Stimulated activated CD8-positive, alpha-beta memory T cell treated with anti-CD3 and anti-CD28 coated beads, Interleukin-4, amount 100 ng/mL, for 4 hours (primary cell): ENCODE measurements at places on chromosomes 7 and 10.

GRCh38 chr7:155256761-155257481 lies 40.8 kb upstream of the INSIG1 start:
- DNase-seq = no peak

DNA sequence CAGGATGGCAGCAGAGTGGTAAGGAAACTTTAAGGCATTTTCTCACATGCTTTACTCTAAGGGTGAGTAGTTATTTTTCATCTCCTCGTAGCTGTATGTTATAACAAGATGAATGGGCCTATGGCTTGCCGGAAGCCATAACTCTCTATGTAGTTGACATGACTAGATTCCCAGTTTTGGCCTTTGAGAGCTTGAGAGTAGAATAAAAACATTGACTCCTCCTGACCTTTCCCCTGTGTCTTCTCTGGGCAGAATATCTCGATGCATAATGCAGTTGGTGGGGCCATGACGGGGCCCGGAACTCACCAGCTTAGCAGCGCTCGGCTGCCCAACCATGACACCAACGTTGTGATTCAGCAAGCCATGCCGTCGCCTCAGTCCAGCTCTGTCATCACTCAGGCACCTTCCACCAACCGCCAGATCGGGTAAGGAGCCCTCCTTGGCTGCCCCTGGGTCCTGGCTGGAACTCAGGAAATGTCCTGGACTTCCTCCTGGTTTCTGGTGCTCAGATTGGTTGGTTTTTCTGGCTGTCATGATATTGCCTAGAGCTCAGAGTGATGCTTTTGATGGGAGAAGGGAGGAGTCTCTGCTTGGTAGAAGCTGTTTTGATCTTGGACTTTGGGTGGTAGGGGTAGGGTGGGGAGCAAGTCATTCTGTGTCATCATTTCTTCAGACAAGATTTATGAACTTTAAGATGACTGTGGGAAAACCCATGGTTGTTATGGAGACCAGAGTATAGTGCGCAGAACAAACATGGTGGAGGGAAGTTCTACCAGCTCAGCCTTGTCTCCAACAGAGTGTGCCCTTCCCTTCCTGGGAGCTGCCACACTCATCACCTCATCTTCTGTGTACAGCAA lies 158.0 kb downstream of the CREB5 start:
- no peak for DNase-seq

DNA sequence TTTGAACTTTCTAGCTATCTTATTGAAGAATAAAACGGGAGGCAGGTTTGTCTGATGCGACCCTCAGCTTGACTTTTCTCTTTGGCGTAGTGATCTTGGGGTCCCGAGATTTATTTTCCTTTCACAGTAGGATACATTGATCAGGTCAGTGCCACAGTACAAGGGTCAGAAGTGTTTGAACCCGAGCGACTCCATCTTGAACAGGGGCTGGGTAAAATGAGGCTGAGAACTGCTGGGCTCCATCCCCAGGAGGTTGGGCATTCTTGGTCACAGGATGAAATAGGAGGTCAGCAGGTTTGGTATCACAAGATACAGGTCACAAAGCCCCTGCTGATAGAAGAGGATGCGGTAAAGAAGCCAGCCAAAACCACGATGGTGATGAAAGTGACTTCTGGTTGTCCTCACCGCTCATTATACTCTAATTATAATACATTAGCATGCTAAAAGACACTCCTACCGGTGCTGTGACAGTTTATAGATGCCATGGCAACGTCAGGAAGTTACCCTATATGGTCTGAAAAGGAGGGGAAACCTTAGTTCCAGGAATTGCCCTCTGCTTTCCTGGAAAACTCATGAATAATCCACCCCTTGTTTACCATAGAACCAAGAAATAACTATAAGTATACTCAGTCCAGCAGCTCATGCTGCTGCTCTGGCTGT lies 3.0 kb upstream of the TECPR1 start:
- DNase-seq = no peak

DNA sequence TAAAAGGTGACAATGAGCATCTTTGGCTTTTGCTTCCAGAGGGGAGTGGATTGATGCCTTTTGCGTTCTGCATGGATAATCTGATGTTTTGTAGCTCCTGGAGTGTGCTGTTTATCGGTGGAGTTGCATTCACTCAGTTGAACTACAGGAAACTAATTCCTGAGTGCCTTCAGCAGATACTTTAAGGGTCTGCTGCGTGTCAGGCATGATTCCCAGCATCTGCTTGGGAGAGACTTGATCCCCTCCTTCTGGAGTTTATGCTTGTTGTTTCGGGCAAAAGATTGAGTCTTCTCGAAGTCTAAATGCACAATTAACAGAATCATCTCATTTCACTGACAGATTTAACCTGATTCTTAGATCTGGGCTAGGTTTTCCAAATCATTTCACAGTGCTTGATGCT lies 46.2 kb downstream of the CELF2 start:
- DNase-seq = no peak

DNA sequence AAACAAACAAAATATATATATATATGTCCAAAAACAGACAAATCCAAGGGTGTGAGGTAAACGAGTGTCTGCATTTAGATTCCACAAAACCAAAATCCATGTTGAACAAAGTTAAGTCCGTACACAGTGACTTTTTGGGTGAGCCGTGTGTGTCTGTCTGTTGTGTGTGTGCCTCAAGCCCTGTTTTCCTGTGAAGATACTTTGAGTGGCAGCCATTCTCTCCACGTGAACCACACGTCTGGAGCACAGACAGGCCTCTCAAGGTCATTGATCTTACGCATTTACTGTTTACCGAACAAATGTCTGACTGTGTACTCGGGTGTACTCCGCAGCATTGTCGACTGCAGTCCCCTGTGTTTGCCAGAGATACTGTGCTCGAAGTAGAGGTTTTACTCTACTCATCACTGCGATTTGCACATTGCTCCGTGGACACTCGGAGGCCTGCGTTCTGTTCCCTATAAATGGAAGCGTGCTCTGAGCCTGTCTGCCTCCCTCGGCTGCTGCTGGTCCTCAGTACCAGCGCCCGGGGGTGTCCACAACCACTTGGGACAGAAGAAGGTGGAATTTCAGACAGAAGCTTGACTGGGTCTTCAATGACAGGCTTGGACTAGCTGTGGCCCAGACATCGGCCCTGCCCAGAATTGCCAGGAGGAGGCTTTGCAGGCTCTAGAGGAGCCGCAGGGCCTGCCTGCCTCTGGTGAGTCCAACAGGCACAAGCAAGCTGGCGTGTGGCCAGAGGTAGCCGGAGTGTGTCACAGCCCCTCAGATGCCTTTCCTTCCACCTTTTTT lies 22.1 kb downstream of the CYP17A1 start:
- no peak for DNase-seq

GRCh38 chr10:14676732-14677131 lies 98.0 kb downstream of the FAM107B start:
- no peak for DNase-seq

- DNase-seq = no peak
Measured at GRCh38 chr10:44382981-44383748, 1.7 kb downstream of the CXCL12 start.

- no peak for DNase-seq
Measured at GRCh38 chr10:78813526-78813925, 255.2 kb upstream of the ZMIZ1 start.

DNA sequence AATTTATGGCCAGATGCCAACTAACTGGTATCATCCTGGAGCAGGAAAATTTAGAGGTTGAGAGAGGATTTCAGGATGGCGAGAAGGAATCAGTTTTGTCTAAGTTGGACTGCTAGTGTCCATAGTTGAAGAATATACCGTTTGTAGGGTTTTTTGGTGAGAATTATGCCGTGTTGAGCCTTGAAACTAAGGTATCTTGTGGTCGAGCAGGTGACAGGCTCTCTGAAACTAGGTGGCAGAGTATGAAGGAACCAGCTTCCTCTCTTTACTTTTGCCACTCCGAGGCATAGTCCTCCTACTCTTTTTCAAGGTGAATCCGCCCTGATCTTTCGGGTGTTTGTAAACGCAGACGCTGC lies 9.7 kb downstream of the MDFIC start:
- DNase-seq = no peak

GRCh38 chr7:42831718-42832522 lies 80.0 kb downstream of the C7orf25 start:
- DNase-seq = no peak

- no peak for DNase-seq
Measured at GRCh38 chr10:31299119-31299518, 19.9 kb upstream of the ZEB1 start.

GRCh38 chr7:155357573-155358041 lies 59.9 kb downstream of the INSIG1 start:
- no peak for DNase-seq

DNA sequence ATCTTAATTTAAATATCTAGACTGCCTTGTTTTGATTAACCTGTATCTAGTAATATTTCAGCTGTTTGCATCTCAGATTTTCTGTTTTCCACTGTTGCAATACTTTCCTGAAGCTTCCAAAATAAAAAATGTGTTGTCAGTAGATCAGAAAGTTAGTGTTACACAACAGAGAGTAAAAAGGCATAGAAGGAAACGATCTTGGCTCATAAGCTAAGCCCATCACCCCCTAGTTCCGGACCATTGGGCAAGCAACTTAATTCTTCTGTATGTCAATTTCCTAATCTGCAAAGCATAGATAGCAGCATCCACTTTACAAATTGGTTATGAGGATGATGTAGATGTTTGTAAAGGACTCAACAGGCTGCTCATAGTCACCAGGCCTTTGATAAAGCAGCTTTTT lies 4.4 kb downstream of the PON3 start:
- no peak for DNase-seq
